ENCODE measurements at places on chromosomes 7 and 10.

DNA sequence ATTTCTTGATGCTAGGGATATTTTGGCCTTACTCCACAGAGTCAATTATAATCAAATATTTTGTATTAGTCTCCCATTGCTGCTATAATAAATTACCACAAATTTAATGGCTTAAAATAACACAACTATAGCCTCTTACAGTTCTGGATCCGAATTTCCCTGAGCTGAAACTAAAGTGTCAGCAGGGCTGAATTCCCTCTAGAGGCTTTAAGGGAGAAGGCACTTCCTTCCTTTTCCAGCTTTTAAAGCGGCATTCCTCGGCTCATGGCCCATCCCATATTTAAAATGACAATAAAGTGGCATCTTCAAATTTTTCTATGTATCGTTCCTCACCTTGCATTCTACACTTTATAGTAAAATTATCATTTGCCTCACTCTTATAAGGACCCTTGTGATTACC, 421.4 kb upstream of the ZWINT start:
- DNase-seq = no peak

DNA sequence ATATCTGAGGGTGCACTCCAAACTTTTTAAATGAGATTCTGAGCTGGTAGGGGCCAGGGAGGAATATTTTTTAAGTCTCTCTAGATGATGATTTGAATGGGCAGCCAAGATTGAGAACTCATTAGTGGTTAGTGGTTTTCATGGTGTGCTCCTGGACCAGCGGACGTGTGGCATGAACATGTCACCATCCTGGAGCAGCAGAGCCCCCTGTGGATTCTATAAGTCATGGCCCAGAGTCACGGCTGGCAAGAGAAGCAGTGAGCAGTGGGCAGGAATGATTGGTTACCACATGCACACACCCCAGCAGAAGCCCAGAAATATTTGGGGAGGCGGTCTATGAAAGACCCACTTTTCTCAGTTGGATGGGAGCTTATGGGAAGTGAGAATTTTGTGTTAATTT, 21.2 kb upstream of the UCN3 start:
- no peak for DNase-seq

DNA sequence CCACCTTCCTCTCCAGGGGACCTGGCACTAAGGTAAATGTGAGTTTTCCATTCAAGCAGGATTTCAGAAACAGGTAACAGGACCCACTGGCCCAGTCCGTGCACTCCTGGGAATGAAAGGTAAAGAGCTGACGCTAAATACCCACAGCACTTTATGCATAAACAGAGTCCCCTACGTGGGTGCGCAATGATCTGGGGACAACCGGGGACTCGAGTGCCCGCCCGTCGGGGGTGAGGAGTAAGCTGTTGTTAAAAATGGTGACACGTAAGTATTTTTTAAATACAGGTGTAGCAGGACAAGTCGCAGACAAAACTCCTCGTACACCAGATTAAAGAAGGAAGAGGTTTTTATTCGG, 47.2 kb upstream of the PPP2R2D start:
- DNase-seq = no peak

GRCh38 chr7:140902303-140902953, 22.3 kb downstream of the BRAF start:
- no peak for DNase-seq

- no peak for DNase-seq
Observed at GRCh38 chr10:96835899-96836298, 3.8 kb downstream of the LCOR start.

DNA sequence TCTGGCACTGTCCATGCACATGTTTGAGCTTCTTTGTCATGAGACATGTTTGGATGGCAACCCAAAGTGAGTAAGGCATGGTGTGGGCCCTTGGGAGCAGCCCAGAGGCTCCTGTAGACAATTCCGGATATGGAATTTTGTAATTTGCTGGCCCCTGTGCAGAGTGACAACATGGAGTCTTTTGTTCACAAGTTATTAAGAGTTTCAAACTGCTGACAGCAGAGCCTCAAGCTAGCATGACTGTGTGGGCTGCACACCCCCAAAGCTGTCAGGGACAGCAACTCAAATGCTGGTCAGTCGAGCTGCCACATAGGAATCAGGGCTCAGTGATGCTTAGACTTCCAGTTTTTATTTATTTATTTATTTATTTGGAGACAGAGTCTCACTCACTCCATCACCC, 7.0 kb upstream of the MYL7 start:
- no peak for DNase-seq

DNA sequence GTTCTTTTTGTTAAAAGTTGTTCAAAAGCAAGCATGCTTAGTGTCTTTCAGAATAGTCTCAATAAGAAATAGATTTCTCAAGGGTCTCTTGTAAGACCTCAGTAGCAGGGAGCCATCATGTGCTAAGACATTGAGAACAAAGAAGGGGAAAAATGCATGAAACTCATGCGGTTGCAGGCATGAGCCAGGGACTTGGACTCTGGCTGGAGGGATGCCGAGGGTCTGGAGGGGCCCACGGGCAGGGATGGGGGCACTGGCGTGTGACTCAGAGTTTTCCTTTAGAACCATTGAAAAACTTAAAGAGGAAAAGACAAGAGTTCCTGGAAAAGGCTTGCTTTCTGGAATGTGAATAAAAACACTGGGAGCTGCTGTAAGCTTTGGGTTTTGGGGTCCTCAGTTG, 253.3 kb downstream of the CCDC3 start:
- DNase-seq = no peak

- DNase-seq = no peak
Observed at GRCh38 chr7:49774459-49775064, 1.1 kb downstream of the VWC2 start.

DNA sequence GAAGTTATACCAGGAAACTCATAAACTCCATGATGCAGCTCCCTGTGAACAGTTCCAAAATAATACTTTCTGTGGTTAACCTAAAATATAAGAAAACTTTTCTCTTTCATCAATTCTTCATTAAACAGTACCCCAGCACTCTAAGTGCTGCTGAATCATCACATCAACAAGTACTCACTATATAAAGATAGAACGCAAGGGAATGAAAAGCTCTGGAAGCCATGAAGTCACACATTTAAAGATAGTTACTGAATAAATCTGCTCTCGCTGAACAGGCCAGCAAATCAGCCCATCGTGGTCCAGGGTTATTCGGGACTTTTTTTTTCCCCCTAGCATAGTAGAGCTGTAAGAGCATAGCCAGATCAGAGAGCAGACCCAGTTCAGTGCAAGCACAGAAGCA, 254.3 kb downstream of the IPMK start:
- DNase-seq = no peak

- DNase-seq = no peak
Observed at GRCh38 chr10:46554166-46554781, 2.2 kb downstream of the GPRIN2 start.

DNA sequence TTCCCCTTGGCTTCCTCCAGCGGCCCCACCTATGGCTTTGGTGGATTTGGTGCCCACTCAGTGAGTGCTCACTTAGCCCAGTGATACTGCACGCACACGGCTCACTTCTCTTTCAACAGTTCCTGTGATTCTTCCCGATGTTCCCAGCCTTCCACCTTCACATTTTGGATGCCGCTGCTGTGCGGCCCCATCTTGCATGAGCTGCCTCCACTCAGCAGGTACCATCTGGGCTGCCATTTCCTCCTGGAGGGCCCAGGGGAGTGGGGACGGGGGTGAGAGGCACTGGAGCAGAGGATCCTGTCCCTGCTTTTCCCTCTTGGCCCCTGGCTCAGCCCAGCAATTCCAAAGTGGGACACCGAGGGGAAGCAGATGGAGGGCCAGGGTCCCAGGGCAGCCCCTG, 323.3 kb upstream of the ZNF32 start:
- no peak for DNase-seq

DNA sequence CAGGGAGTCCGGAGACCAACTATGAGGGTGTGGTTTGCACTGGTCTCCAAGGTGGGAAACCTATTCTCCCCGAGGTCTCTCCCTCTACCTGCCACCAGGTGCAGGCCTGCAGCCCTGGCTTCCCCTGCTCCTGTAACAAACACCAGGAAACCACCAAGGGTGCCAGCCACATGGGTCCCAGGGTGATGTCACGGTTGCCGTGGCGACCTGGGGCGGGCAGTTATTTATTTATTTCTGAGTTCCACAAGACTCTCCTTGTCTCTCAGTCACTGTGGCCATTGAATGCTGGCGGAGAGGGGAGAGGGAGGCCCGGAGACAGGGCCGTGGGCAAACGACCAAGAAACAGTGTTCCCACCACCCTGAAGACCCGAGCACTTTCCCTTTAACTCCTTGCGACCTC, 27.0 kb downstream of the MMD2 start:
- peak; percentile 18 for DNase-seq

DNA sequence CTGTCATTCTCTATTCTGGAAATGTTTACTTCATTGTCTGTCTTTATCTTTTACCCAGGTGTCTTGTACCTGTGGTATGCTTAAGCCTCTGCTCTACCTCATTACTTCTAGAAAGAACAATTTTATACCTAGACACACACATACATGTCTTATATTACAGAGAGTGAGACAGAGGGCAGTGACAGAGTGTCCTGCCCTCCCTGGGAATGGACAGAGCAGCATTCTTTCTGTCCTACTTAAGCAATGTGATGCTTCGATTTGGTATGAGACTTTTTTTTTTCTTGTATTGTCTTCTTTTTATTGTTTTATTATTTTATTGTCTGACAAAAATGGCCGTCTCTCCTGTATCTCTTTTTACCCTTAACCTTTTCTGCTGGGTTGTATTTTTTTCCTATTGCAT, 286.1 kb downstream of the EXOC4 start:
- DNase-seq = no peak

DNA sequence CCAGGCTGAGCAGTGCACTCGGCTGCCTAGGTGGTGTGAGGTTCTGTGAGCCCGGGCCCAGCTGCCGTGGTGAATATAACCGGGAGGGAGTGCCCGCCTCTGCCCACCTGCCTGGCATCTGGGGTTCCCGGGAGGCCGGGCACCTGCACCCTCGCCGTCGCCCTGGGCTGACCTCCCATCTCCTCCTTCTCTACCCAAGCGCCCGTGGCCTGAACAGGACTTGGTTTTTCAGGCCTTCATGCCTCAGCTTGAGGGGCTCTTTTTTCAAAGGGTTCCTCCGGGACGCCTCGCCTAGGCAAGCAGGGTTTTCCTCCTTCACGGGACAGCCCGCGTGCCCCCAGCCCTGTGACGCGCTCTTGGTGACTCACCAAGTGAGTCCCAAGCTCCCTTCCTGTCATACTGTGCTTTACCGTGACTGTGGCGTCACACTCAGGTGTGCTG, 9.9 kb downstream of the INPP5A start:
- no peak for DNase-seq

DNA sequence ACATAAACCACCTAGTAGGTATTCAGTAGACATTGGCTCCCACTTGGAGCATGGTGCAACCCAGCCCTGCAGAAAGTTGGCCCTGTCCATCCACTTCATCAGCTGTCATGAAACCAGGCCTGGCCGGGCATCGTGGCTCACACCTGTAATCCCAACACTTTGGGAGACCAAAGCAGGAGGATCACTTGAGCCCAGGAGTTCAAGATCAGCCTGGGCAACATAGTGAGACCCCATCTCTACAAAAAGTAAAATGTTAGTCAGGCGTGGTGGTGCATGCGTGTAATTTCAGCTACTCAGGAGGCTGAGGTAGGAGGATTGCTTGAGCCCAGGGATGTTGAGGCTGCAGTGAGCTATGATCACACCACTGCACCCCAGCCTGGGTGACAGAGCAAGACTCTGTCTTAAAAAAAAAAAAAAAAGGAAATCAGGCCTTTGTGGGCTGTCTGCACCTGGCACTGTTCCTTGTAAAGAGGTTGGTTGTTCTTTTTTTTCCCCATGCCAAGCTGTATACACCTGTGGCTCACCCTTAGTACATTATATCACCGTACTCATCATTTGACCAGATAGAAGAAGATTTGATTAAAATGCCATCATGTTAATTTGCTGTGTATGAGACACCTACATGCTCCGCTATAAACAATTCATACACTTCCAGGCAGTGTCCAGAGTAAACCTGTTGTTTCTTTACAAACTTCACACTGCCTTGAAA, 45.4 kb upstream of the GRID1 start:
- no peak for DNase-seq

GRCh38 chr7:55172161-55172560, 153.3 kb downstream of the EGFR start:
- DNase-seq = no peak

DNA sequence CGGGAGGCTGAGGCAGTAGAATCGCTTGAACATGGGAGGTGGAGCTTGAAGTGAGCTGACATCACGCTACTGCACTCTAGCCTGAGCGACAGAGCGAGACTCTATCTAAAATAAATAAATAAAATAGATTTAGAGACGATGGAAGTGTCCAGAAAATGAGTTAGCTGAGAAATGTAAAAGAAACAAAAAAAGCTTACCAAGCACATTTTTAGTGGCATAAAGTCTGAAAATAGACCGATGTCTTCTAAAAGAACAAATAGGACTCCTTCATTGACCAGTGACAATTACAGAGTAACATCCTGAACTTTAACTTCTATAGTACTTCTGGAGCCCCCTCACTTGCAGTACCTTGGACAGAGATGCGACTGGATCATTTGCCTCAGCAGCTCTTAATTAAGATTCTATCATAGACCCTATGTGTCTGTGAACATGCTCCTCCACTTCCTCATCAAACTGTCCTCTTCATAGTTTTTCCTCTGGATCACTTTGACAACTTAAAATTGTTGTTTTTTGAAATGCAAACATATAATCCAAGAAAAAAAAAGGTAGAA, 25.2 kb upstream of the SRPK2 start:
- DNase-seq = no peak

Measured in NCI-H1092 treated with DMSO at 0.1 percent for 48 hours (cell line).